ENCODE measurements at places on chromosomes 12 and 14.
A peak's percentile ranks its signal among the peaks of the same experiment; 100 is the strongest.

- no peak for DNase-seq
These were observed 8.3 kb downstream of the CDKL1 start for GRCh38 chr14:50388256-50388931.

GRCh38 chr12:3553681-3554370, 62.8 kb downstream of the PRMT8 start:
- DNase-seq: no peak

- DNase-seq: no peak
These were observed 70.7 kb upstream of the DDX11 start for GRCh38 chr12:31002999-31003398.

DNA sequence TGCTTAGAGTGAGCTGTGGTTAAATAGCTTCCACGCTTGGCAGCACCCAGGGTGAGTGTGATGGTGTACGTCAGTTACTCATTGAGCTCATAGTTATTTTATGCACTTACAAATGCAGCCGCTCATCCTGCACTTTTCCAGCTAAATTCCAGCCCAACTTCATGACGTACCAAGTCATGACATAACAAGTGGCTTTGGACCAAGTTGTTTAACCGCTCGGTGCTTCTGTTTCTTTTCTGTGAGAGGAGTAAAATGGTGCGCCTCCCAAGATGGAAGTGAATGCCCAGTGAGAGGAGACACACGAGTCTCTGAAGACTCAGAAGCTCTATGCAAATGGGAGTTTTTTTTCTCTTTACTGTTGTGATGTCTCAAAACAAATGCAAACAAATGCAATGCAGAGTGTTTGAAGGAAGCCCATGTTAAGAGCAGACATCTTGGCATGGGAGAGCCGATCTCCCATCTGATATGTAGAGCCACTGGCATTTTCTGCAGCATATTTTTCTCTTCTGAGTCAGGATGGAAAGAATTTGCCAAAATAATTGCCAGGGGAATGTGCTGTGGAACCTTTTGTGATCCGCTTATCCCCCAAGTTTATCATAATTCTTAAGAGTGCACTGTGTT, 72.2 kb downstream of the FBXW8 start:
- peak; percentile 78 for DNase-seq

DNA sequence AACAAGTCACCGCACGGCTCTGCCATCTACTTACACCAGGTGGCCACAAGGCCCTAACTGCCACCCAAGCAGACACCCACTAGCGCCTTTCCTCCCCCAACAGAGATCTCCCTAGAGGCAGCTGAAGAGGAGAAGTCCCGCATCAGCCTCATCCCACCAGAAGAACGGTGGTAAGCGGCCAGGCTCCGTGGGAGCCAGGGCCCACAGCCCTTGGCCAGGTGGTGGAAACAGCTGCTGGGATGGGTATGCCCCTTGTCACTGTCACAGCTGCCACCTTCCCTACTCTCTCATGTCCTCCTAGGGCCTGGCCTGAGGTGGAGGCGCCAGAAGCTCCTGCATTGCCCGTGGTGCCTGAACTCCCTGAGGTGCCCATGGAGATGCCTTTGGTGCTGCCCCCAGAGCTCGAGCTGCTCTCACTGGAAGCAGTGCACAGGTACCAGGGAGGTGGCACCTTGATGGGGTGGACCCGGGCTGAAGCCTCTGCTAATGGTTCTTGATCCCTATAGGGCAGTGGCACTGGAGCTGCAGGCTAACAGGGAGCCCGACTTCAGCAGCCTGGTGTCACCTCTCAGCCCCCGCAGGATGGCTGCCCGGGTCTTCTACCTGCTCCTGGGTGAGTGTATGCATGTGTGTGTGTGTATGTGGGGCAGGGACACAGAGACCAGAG, 7.5 kb downstream of the REC8 start:
- DNase-seq: no peak

- no peak for DNase-seq
These were observed 33.3 kb upstream of the C12orf50 start for GRCh38 chr12:88062474-88062873.
